A549 treated with RU486 at 1 μM for 4 hours (cell line): ENCODE measurements at places on chromosomes 11 and 22. TPM values are rescaled to one million over a fixed set of nuclear protein-coding genes. Genes with fewer than 3 reads are reported as not detected.

Gene PARVG
- not detected in 5 replicates for total RNA-seq

Gene OTOG
- total RNA-seq: not detected in 5 replicates

Gene SLC35E4
- 4.6 to 7.8 TPM (median 6.1 TPM) in 5 replicates for total RNA-seq

Gene NXPE2
- not detected in 5 replicates for total RNA-seq

Gene MRTFA
- total RNA-seq: 31.5 to 45.7 TPM (median 39.5 TPM) in 5 replicates

Gene OR8G1
- total RNA-seq: not detected in 5 replicates

Gene GSTT2B
- total RNA-seq: 0.23 to 0.56 TPM (median 0.43 TPM) in 4 of 5 replicates, not detected in the other

Gene OR52N5
- total RNA-seq: not detected in 5 replicates

Gene WNT11
- 1.1 to 1.6 TPM (median 1.1 TPM) in 5 replicates for total RNA-seq

Gene SYT13
- total RNA-seq: 5.0 to 7.7 TPM (median 7.1 TPM) in 5 replicates

Gene THRSP
- total RNA-seq: not detected in 5 replicates

Gene DUSP8
- 1.3 to 2.5 TPM (median 1.7 TPM) in 5 replicates for total RNA-seq

Gene CTSF
- 31.1 to 41.6 TPM (median 32.4 TPM) in 5 replicates for total RNA-seq

Gene MYBPC3
- total RNA-seq: 0.06 to 0.13 TPM (median 0.08 TPM) in 5 replicates

Gene MS4A15
- not detected in 5 replicates for total RNA-seq

Gene MRGPRX4
- not detected in 5 replicates for total RNA-seq

Gene PTPRJ
- total RNA-seq: 30.6 to 43.4 TPM (median 41.5 TPM) in 5 replicates

Gene NPAS4
- not detected in 5 replicates for total RNA-seq

Gene SERPING1
- 0.27 to 1.7 TPM (median 0.38 TPM) in 5 replicates for total RNA-seq

Gene TYR
- total RNA-seq: not detected in 5 replicates

Gene GNAZ
- total RNA-seq: 2.2 to 3.2 TPM (median 2.5 TPM) in 5 replicates

Gene SLC22A12
- total RNA-seq: not detected in 5 replicates

Gene ATP5MG
- 164 to 227 TPM (median 194 TPM) in 5 replicates for total RNA-seq

Gene APOA5
- not detected in 5 replicates for total RNA-seq

Gene PRR14L
- total RNA-seq: 6.3 to 8.1 TPM (median 6.7 TPM) in 5 replicates

Gene PAX6
- 0.90 to 2.3 TPM (median 1.5 TPM) in 5 replicates for total RNA-seq

Gene MFRP
- total RNA-seq: not detected in 5 replicates

Gene RFPL3
- total RNA-seq: not detected in 5 replicates

Gene CD248
- total RNA-seq: 0.05 TPM in 1 of 5 replicates, not detected in the others

Gene MUC6
- total RNA-seq: 0.01 TPM in 2 of 5 replicates, not detected in the others

Gene PHOX2A
- total RNA-seq: not detected in 5 replicates

Gene LRRC10B
- total RNA-seq: 0.11 to 0.24 TPM (median 0.15 TPM) in 5 replicates

Gene TRIM3
- total RNA-seq: 12.5 to 20.1 TPM (median 16.0 TPM) in 5 replicates

Gene C11orf42
- not detected in 5 replicates for total RNA-seq

Gene MCHR1
- total RNA-seq: not detected in 5 replicates

Gene DENND6B
- total RNA-seq: 2.1 to 3.3 TPM (median 2.7 TPM) in 5 replicates

Gene TPBGL
- total RNA-seq: 0.15 to 0.23 TPM (median 0.19 TPM) in 5 replicates

Gene PATE1
- total RNA-seq: not detected in 5 replicates

Gene BARX2
- not detected in 5 replicates for total RNA-seq

Gene KLHL35
- 0.51 to 1.3 TPM (median 1.1 TPM) in 5 replicates for total RNA-seq
